ENCODE measurements at places on chromosomes 5 and 9. TPM values are rescaled to one million over a fixed set of nuclear protein-coding genes. Genes with fewer than 3 reads are reported as not detected.

- DNase-seq = no peak
- no peak overlapping the region for H3K27ac ChIP-seq
- H3K4me1 ChIP-seq = no peaks in the 10 kb centered on the region
- H3K27me3 ChIP-seq = no peaks in the 10 kb centered on the region
- peaks cover 41% of the 10 kb centered on the region for H3K36me3 ChIP-seq
Measured at GRCh38 chr5:176320577-176320976, 41.0 kb downstream of the KIAA1191 start.

DNA sequence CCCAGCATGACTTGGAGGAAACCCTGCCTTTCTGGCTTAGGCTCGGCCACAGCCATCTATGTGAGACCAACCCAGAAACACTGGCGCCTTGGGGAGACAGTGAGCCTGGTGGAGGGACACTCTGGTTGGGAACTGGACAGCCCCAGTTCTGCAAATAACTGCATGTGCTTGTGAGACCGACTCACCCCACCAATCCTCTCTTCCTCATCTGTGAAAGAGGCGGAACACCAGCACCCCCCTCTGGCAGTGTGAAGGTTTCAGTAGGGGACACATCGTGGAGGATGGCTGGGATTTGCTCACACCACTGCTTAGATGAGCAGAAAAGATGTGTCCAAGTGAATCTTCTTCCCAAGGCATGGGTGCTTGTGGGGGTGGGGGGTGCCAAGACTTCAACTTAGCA, 43.4 kb upstream of the N4BP3 start:
- DNase-seq = no peak
- no peaks in the 10 kb centered on the region for H3K36me3 ChIP-seq
- H3K4me3 ChIP-seq = no peak overlapping the region

GRCh38 chr5:62588668-62589067, 10.0 kb downstream of the LRRC70 start:
- H3K4me1 ChIP-seq = peaks cover 4% of the 10 kb centered on the region
- no peak overlapping the region for H3K4me3 ChIP-seq
- H3K27ac ChIP-seq = no peak overlapping the region
- no peak for DNase-seq
- H3K36me3 ChIP-seq = no peaks in the 10 kb centered on the region

DNA sequence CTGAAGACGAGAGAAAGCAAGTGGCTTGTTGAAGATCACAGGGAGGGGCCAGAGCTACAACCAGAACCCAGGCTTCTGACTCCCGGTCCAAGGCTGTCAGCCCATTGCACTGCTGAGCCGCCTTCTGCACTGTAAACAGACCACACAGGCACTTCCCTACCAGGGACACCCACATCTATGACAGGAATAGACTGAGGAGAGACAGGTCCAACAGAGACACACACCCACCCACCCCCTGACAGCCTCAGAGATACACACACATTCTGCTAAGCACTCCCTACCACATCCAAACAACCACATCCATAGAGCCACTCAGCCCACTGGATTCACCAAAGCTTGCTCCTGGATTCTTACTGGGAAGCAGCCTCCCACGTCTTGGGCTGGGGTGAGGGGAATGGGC, 23.0 kb upstream of the MYORG start:
- no peak overlapping the region for H3K4me3 ChIP-seq
- DNase-seq = no peak
- H3K36me3 ChIP-seq = peaks cover 72% of the 10 kb centered on the region

- H3K4me3 ChIP-seq = no peak overlapping the region
- no peak overlapping the region for H3K27ac ChIP-seq
- peaks cover 17% of the 10 kb centered on the region for H3K4me1 ChIP-seq
- H3K36me3 ChIP-seq = no peaks in the 10 kb centered on the region
- no peak for DNase-seq
Measured at GRCh38 chr5:134103397-134103796, 11.1 kb upstream of the TCF7 start.

GRCh38 chr5:94153736-94154450, 412.5 kb upstream of the POU5F2 start:
- no peaks in the 10 kb centered on the region for H3K27me3 ChIP-seq
- H3K27ac ChIP-seq = no peak overlapping the region
- H3K36me3 ChIP-seq = no peaks in the 10 kb centered on the region
- no peak for DNase-seq
- no peaks in the 10 kb centered on the region for H3K4me1 ChIP-seq

GRCh38 chr5:159047086-159047485, 52.6 kb downstream of the EBF1 start:
- no peaks in the 10 kb centered on the region for H3K36me3 ChIP-seq
- no peak overlapping the region for H3K27ac ChIP-seq
- no peak for DNase-seq
- no peak overlapping the region for H3K4me3 ChIP-seq
- H3K4me1 ChIP-seq = peaks cover 5% of the 10 kb centered on the region

DNA sequence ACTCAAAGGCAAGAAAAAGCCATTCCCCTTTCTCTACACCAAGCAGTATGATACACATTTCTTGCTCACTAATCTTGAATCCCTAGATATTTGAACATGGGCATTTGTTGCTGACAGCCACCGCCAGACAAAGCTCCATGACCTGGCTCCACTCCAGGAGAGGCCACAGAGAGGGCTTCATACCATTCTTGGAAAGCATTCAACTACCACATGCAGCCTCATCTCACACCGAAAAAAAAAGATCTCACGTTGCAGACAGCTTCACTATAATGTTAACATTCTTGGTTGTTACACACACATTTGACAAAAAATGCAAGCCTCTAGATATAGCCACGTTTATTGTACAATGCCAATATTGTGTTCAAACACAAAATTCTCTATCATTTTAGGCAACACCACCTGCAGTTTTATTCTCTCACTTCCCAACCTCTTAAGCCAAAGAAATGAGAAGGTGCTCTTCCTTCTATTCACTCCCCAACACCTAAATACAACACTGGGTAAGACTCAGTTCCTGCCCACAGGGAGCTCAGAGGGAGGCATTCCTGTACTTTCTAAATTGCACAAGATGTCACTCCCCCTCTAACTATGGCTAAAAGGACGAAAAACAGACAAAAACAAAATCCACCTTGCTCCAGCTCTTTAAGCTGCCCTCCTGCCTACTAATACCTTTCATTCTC, 222.4 kb downstream of the TSSK1B start:
- peaks cover 66% of the 10 kb centered on the region for H3K4me1 ChIP-seq
- peak; percentile 43 for DNase-seq
- H3K36me3 ChIP-seq = no peaks in the 10 kb centered on the region
- no peaks in the 10 kb centered on the region for H3K27me3 ChIP-seq
- no peak overlapping the region for H3K27ac ChIP-seq

GRCh38 chr9:22158927-22159346, 149.8 kb upstream of the CDKN2B start:
- no peak overlapping the region for H3K27ac ChIP-seq
- H3K4me1 ChIP-seq = peaks cover 6% of the 10 kb centered on the region
- no peaks in the 10 kb centered on the region for H3K27me3 ChIP-seq
- H3K36me3 ChIP-seq = no peaks in the 10 kb centered on the region
- peak; percentile 22 for DNase-seq

DNA sequence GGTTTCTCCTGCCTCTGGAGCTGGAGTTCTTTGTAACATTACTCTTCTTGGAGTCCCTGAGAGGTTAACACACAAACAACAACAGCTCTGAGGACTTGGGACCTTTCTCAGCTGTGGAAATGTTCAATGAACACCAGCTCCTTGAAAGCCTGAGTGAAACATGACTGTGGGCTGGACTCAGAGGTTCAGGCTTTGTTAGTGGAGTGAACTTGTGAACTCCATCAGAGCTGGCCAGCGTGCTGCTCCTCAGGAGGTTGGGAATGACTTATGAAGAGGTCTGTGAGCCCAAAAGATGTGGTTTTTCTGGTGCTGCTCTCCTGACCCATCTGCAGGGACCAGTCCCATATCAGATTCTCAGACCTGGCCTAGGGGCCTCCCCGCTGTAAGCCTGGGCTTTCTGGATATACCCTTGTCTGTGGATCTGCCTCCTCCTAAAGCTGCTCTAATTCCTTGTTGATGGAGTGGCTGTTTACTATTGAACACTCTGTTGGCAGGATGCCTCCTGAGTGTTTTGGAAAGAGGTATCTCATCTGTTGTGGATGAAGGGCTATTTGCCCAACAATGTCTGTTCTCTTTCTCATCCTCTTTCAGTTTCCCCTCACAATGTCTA, 170.0 kb upstream of the GDNF start:
- no peak overlapping the region for H3K4me3 ChIP-seq
- DNase-seq = no peak
- no peaks in the 10 kb centered on the region for H3K27me3 ChIP-seq
- H3K36me3 ChIP-seq = no peaks in the 10 kb centered on the region
- no peak overlapping the region for H3K27ac ChIP-seq

DNA sequence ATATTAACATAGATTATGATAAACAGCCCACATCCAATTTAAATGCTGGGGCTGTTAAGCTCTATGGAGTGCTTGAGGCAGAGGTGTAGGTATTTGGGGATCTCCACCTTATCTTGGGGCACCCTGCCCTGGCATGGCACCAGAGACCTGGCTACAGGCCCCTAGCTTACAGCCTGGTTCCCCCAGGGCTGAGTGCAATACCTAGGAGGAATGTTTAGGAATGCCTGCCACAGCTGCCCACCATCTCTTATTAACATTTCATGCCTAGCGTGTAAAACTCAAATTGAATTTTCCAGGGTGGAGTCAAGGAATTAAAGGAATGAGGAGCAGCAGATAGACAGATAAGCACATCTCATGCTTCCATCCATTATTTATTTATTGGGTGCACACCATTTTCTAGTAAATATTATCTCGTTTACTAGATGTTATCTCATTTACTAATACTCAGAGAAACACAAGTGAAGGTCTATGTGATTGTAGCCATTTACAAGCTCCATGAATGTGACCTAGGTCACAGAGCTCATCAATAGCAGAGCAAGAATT, 55.6 kb upstream of the TNFSF8 start:
- H3K4me3 ChIP-seq = no peak overlapping the region
- no peak overlapping the region for H3K27ac ChIP-seq
- DNase-seq = no peak
- H3K27me3 ChIP-seq = no peaks in the 10 kb centered on the region

KCNIP1 gene
- total RNA-seq = 0.52 TPM

MYORG gene
- total RNA-seq = 6.7 TPM

TMEFF1 gene
- 0.16 TPM for total RNA-seq

HAVCR2 gene
- 1.0 TPM for total RNA-seq

MELK gene
- total RNA-seq = 0.31 TPM

FOXD4L3 gene
- total RNA-seq = not detected

LAMC3 gene
- total RNA-seq = 0.40 TPM

IL33 gene
- total RNA-seq = 6.6 TPM

DBH gene
- total RNA-seq = not detected

TIGD6 gene
- 3.9 TPM for total RNA-seq
